RWPE1 (cell line): ENCODE measurements at places on chromosomes 4 and X.

GRCh38 chr4:157918036-157918832, 254.6 kb downstream of the GASK1B start:
- DNase-seq, result no peak

DNA sequence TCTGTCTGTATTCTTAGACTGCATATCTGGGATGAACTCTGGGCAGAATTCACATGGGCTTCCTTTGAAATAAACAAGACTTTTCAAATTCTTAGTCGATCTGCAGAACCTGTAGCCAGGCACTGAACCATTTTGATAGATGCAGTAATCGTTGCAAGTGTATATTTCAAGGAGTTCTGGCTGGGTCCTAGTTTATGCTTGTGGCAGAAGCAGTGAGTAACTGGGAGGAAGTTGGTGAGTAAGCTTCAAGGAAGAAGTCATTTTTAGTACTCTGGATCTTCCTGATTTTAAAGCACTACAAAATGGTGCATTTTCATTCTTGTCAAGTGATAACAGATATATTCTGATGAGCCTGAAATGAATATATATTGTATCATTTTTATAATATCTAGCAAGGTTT, 9.5 kb downstream of the HPRT1 start:
- DNase-seq, result no peak

GRCh38 chr4:91935217-91935616, 368.5 kb upstream of the GRID2 start:
- no peak for DNase-seq

- no peak for DNase-seq
Measured at GRCh38 chr4:154457471-154457870, 34.1 kb downstream of the DCHS2 start.

DNA sequence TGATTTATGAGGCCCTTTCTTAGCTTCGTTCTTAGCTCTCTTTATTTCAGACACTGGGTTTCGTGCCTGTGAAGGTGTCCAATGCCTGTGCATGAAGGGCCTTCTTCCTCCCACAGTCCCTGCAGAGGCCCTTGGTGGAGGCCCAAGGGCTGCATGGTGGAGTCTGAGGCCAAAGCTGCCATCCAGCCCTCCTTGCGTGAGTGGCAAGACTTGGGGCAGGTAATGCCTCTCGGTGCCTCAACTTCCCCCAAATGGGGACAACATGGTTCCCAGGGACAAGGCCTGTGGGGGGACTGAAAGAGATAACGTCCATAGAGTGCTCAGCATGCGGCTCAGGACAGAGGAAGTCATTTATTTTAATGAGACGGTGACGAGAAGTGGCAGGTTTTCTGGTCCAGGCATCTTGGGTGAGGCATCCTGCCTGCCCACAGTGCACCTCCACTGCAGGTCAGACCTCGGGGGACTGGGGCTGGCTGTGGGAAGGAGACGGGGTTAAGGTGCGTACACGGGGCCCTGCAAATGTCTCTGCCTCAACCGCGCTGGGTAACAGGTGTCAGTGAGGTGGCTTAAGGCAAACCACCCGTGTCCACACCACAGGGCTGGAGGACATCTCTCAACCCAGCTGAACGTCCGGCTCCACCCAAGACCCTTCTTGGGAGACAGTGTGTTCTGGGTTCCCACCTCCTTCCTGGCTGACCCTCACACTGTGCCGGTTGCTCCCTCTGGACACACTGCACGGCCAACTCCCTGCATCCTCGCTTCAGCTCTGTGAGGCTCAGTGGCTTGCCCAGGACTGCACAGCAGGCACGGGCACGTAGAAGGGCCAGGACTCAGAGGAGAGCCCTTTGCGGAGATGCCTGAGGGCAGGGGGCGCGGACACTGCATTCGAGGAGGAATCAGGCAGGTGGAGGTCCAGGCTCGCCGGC, 50.5 kb downstream of the PSAPL1 start:
- no peak for DNase-seq

DNA sequence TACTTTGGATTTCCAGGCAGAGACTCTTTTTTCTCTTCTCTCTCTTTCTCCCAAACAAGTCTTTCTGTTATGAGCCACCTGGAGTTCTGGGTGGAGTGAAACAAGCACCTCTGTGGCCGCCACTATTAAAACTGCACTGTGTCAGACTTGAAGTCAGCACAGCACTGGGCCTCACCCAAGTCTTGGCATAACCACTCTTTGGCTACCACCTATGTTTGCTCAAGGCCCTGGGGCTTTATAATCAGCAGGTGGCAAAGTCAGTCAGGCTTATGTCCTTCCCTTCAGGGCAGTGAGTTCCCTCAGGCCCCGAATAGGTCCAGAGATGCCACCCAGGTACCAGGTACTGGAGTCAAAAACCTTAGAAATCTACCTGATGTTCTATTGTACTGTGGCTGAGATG, 52.4 kb downstream of the ITIH6 start:
- DNase-seq, result no peak
